ENCODE measurements at places on chromosomes 5 and 9.
A peak's percentile ranks its signal among the peaks of the same experiment; 100 is the strongest.

DNA sequence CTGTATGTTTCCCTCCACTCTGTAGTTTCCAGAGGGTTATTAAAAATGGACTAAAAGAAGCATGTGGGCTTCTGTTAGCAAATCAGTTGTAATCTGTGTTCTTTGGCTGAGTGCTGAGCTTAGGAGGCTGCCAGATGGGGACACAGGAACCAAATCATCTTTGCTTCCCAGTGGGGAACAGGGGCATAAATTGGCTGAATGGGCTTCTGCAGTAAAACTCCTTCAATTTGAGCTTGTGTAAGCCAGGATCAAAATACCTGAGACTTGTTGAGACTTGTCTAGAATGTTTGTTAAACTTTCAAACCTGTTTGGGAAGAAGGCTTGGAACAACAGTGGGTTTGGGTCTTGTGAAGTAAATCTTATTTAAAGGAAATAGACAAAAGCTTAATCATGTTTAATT, 32.2 kb upstream of the TNFAIP8 start:
- DNase-seq: no peak

- peak; percentile 36 for DNase-seq
Measured at GRCh38 chr5:34474573-34475021, 181.5 kb upstream of the RAI14 start.

GRCh38 chr5:133273661-133274596, 222.1 kb downstream of the HSPA4 start:
- no peak for DNase-seq

GRCh38 chr9:107707915-107708441, 218.4 kb upstream of the KLF4 start:
- DNase-seq: peak; percentile 14

- no peak for DNase-seq
Measured at GRCh38 chr5:60401526-60401925, 298.4 kb downstream of the DEPDC1B start.

- DNase-seq: peak; percentile 52
Measured at GRCh38 chr5:42970636-42971559, 69.2 kb downstream of the ANXA2R start.

DNA sequence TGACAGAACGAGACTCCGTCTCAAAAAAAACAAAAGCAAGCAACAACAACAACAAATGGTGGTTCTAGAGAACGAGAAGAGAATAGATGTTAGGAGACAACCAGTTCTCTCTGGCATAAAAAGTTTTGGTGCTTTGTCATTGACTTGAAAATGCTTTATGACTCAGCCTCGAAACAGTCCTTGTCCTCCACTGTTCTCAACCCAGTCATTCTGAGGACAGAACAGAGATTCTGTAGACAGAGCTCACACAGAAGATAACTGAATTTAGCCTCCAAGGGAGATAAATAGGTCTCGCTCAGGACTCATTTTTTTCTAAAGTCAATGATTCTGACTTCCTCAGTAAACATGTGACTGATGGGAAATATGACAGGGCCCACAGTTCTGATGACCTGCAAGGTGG, 76.0 kb upstream of the FSTL4 start:
- DNase-seq: no peak

DNA sequence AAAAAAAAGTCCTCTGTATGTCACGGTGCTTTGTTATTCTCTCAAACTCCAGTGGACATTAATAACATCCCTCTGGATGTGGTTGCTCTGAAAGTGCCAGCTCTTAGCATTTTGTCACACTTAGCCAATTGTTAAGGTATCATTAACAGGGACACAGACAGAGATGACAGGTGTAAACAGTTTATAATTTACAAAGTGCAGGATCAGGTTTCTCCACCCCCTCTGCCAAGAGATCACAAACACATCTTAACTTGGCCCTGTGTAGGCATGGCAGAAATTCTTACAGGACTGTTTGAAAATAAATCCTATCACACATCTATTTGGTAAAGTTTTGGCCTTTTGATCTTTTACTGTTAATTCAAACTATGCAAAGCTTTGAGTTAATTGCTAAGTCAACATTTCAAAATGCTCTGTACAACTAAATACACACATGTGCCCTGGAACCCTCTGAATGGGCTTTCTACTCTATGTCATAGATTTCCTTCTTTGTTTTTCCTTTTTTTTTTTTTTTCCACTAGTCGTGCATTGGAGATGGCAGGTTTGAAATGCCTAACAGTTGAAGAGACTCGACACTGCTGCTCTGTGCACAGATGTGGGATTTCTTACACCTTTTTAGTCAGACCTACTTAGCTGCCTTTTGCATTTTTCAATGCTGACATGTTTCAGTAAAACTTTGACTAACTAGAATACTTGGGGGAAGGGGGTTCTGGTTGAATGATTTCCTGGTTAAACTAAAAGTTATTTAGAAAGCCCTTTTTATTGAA, 41.7 kb downstream of the SEMA6A start:
- no peak for DNase-seq

- no peak for DNase-seq
Measured at GRCh38 chr9:96069629-96070220, 194.2 kb downstream of the ERCC6L2 start.

GRCh38 chr9:12643686-12644085, 49.5 kb upstream of the TYRP1 start:
- DNase-seq: no peak

DNA sequence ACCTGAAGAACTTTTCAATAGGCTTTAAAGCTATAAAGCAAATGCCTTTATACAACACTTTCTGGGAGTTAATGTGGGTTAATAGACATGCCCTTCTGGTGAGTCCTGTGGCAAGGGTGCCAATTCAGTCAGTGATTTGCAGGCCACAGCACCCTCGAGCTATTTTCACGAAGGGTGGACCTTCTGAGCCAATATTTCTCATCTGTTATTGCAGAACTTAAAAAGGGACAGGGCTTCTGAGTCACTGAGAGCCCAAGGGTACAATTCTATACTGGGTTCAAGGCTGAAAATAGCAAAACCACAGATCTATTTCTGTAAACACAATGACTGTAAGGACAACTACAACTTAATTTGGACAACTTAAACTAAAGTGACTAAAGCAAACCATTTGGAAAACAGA, 92.8 kb downstream of the GABRG2 start:
- DNase-seq: no peak

DNA sequence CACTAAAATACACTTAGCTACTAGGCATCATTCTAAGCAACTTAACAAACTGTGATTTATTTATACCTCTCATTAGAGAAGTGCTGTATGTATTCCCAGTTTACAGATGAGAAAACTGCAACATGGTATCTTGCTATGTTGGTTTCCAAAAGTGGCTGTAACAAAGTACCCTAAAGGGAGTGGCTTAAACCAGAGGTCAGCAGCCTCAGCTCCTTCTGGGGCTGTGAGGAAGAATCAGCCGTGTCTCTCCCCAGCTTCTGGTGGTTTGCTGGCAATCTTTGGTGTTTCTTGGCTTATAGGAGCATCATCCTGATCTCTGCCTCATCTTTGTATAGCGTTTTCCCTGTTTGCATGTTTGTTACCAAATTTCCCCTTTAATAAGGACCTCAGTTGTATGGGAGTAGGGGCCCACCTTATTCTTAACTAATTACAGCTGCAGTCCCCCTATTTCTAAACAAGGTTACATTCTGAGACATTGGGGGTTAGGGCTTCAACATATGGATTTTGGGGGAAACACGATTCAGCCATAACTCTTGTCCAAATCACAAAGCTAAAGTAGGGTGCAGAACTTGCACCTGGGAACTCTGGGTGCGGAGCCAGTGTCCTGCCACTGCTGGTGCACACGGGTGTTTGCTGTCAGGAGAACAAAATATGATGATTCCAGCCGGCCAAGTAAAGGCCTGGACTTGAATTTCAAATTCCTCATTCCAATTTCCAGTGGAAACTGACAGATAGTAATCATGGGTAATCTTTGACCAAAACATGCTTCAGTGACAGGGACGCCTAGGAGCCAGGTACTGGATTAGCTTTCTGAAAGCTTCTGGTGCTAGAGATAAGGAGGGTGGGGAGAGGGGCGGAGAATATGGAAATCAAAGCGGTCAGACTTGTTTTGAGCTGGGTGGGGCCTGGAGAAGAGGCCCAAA, 43.3 kb downstream of the RAI14 start:
- DNase-seq: peak; percentile 20

GRCh38 chr5:160197341-160198144, 31.8 kb upstream of the FABP6 start:
- no peak for DNase-seq

DNA sequence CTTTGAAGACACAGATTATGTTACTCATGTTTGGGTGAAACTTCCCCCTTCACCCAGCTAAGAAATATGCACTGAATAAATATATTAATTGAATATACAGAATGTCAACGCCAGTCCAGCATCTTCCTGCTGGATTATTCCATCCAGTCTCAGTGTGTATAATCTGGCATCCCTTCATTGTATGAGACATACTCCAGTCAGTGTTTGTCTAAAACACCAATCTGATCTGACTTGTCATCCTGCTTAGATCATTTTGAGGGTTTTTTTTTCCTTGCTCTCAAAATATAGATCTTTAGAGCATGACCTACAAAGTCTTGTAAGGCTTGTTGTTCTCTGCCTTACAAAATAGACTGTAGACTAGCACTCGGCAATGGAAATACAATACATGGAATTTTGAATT, 195.1 kb downstream of the SMARCA2 start:
- DNase-seq: no peak

- DNase-seq: no peak
Measured at GRCh38 chr9:123438321-123438720, 82.3 kb downstream of the CRB2 start.

- DNase-seq: no peak
Measured at GRCh38 chr5:6236858-6237481, 141.4 kb downstream of the MED10 start.

DNA sequence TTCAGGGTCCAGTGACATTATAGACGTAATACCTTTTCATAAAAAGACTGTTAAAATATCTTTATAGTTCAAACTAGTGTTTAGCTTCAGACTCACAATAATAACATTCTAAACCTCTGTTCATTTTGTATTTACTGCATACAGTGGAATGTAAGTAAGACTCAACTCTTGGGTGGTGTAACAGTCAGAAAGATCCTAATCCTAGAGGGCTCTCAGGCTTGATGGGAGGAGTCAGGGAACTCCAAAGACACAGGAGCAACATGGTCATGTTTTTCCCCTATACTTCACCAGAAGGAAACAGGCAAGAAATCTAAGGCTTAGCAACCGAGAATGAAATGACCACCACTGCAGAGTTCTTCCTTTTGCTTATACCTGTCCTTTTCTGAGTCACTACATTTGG, 82.6 kb downstream of the MRPS27 start:
- peak; percentile 51 for DNase-seq

GRCh38 chr5:64646169-64646568, 44.1 kb upstream of the SHISAL2B start:
- no peak for DNase-seq

- no peak for DNase-seq
Measured at GRCh38 chr5:140322751-140323731, 20.1 kb upstream of the PFDN1 start.

- no peak for DNase-seq
Measured at GRCh38 chr9:136754626-136755301, 3.3 kb downstream of the LCN8 start.

- DNase-seq: no peak
Measured at GRCh38 chr5:125219710-125220109, 473.3 kb upstream of the ZNF608 start.

- no peak for DNase-seq
Measured at GRCh38 chr5:103646698-103647614, 84.4 kb upstream of the NUDT12 start.

GRCh38 chr9:77601476-77602099, 46.5 kb downstream of the GNA14 start:
- DNase-seq: no peak

GRCh38 chr9:86703346-86703745, 244.0 kb downstream of the GAS1 start:
- no peak for DNase-seq

DNA sequence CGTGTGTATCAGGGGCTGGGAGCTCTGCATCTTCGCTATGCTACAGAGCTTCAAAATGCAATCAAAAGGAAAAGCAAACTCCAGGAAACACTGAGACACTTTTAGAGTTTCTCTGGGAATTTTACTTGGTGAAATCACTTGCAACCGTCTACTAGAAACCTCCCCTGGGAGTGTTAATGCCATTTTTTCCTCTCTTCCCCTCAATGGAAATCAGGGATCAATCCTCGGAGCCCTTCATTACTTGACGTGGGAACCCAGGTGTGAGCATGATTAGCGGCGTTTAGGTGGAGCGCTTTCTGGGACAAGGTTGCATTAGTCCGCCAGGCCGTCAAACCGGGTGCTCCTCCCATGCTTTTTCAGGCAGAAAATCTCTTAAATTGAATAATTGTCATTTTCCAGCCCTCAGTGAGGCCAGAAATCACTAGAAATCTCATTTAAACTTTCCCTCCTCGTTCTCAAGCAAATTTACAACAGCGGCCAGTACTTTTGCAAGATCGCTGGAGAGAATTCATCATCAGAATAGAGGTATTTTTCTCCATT, 191.3 kb downstream of the IRX1 start:
- no peak for DNase-seq

GRCh38 chr5:134435560-134435959, 23.9 kb upstream of the CDKN2AIPNL start:
- DNase-seq: no peak

DNA sequence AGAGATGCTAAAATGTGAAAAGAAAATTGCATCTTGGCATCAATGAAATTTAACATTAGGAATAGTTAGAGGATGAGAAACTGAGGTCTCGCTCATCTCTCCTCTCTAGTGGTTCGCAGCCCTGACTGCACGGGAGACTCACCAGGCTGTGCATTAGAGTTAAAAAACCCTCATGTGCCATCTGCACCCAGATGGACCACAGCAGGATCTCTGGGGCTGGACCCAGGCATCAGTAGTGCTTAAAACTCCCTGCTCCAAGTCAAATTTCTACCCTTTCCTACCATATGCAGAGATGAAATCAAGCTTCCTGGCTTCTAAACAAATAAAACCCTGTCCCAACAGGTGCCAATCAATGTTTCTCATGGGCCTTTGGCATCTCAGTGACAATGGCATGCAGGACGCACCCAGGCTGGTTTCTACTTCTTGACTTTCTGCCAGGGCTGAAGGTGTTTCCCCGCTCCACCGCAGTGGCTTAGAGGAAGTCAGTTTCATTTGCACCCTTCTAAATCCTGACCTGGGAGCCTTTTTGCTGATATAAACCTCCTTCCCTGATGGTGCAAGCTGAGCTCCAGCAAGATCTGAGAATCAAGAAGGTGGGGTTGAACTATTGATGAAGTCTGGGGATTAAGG, 132.6 kb downstream of the NSG2 start:
- no peak for DNase-seq

DNA sequence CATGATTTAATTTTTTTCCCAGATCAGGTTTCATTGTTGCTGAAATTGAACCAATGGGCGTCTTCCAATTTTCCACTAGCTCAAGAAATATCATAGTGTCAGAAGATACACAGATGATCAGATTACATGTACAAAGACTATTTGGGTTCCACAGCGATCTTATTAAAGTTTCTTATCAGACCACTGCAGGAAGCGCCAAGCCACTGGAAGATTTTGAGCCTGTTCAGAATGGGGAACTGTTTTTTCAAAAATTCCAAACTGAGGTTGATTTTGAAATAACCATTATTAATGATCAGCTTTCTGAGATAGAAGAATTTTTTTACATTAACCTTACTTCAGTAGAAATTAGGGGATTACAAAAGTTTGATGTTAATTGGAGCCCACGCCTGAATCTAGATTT, 251.6 kb downstream of the ADGRV1 start:
- DNase-seq: no peak

- no peak for DNase-seq
Measured at GRCh38 chr5:130365956-130366355, 461.7 kb downstream of the CHSY3 start.
